Activated CD4-positive, alpha-beta T cell treated with anti-CD3 and anti-CD28 coated beads for 36 hours (primary cell): ENCODE measurements at places on chromosomes 3 and 15.

DNA sequence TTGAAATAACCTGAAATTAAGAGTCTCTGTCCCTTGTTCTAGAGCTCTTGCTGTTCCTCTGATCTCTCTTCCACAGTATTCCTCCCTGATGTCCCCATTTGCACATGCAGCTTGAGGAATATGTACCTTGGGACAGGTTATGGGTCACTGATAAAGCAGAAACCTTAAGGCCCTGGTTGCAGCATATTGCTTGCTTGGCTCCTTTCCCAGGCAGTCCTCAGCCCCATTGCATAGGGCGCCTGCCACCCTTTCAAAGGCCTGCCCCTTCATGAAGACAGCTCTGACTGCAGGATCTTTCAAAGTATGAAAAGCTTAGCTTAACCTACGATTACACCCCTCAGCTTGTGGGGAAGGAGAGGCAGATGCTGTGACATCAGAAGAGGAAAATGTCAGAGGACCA, 51.6 kb downstream of the WDR76 start:
- DNase-seq: no peak

DNA sequence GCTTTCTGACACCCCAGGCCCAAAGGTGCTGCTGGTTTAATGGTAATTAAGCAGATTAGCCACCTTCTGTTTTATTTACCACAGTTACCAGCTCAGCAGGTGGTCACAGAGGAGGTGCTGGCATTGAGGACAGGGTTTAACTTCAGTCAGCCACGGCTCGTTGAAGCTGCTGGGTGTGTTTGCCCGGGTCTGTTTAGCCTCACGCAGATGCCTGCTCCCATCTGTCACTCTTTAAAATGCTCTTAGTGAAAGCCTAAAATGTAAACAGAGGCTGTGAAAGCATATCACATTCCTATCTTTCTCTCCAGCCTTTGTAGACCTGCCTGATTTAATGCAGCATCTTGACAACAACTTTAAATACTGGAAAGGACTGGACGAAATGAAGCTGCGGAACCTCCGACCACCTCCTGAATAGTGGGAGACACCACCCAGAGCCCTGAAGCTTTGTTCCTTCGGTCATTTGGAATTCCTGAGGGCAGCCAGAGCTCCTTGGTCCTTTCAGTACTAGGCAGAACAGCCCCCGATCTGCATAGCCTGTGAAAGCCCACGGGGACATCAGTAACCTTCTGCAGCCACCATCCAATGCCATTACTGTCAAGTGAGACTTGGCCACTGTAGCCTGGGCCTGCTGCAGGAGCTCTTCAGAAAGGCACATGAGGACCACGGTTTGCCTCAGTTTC, 156.0 kb downstream of the PDE8A start:
- no peak for DNase-seq

GRCh38 chr3:51392355-51393133, 1.5 kb downstream of the RBM15B start:
- no peak for DNase-seq

GRCh38 chr3:50653937-50654595, 20.7 kb upstream of the DOCK3 start:
- no peak for DNase-seq

GRCh38 chr3:131608741-131609140, 106.0 kb upstream of the MRPL3 start:
- no peak for DNase-seq

DNA sequence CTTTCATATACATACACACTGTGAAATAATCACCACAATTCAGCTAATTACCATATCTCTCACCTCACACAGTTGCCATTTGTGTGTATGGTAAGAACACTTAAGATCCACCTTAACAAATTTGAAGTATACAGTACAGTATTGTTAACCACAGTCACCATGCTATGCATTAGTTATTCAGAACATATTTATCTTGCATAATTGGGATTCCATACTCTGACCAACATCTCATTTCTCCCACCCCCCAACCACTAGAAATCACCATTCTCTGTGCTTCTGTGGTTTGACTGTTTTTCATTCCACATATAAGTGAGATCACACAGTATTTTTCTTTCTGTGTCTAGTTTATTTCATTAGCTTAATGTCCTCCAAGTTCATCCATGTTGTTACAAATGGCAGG, 247.7 kb upstream of the CTNNB1 start:
- DNase-seq: no peak
